Tibial nerve (tissue), 4 donors: ENCODE measurements at places on chromosomes 7 and 10.
A peak's percentile ranks its signal among the peaks of the same experiment; 100 is the strongest.

DNA sequence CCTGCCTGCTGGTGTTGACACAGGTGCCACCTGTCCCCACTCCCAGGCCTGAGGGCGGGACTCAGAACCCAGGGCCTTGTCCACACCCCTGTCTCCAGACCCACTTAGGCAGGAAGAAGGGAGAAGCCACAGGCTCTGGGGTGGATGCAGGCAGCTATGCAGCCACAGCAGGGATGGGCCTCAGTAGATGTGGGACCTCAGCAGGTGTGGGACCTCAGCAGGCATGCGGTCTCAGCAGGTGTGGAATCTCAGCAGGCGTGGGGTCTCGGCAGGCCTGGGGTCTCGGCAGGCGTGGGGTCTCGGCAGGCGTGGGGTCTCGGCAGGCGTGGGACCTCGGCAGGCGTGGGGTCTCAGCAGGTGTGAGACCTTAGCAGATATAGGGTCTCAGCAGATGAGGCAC, 118.0 kb upstream of the PITRM1 start:
- no peaks in the 10 kb centered on the region for H3K27me3 ChIP-seq
- H3K27ac ChIP-seq, result no peak overlapping the region
- no peaks in the 10 kb centered on the region for H3K4me1 ChIP-seq
- no peak for DNase-seq
- no peaks in the 10 kb centered on the region for H3K36me3 ChIP-seq
- H3K4me3 ChIP-seq, result no peak overlapping the region

- no peak for DNase-seq
- H3K27me3 ChIP-seq, result no peaks in the 10 kb centered on the region
- no peak overlapping the region for H3K4me3 ChIP-seq
- H3K36me3 ChIP-seq, result no peaks in the 10 kb centered on the region
- no peaks in the 10 kb centered on the region for H3K4me1 ChIP-seq
- H3K27ac ChIP-seq, result no peak overlapping the region
Measured at GRCh38 chr7:116708861-116709260, 36.9 kb downstream of the MET start.

GRCh38 chr7:8111282-8111960, 142.8 kb downstream of the GLCCI1 start:
- no peak overlapping the region for H3K27ac ChIP-seq
- H3K4me1 ChIP-seq, result no peaks in the 10 kb centered on the region
- H3K27me3 ChIP-seq, result no peaks in the 10 kb centered on the region

DNA sequence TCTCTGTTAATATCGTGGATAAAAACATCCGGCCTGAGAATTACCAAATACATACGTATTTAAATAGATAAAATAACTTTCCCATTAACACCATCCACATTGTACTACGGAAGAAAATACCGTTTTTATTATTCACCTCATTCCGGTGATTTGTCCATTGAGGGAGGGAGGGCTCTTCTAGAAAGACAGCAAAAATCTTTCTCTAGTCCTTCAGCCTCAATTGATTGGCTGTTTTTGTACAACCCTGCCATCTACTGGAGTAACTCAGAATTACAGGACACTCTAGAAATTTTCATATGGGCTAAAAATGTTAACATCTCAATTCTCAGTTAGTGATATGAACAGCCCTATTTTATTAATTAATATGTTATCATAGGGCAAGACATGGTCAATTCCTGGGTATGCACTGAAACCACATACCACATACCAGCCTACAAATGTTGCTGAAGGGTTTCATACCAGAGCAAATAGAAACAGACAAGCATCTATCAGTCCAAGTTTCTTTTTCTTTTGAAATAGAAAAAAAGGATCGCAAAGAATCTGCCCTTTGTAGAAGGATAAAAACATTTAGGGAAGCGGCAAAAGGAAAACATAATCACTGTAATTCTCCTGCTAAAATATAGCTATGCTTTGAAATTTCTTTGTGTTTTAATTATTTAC, 55.8 kb upstream of the CDCA7L start:
- no peaks in the 10 kb centered on the region for H3K4me1 ChIP-seq
- H3K4me3 ChIP-seq, result no peak overlapping the region
- H3K27ac ChIP-seq, result no peak overlapping the region
- no peaks in the 10 kb centered on the region for H3K36me3 ChIP-seq

- no peak overlapping the region for H3K4me3 ChIP-seq
- DNase-seq, result no peak
- no peak overlapping the region for H3K27ac ChIP-seq
- no peaks in the 10 kb centered on the region for H3K4me1 ChIP-seq
- no peaks in the 10 kb centered on the region for H3K36me3 ChIP-seq
Measured at GRCh38 chr10:126844406-126844805, 60.8 kb upstream of the DOCK1 start.

GRCh38 chr7:44979481-44980392, 922 bp upstream of the MYO1G start:
- no peaks in the 10 kb centered on the region for H3K36me3 ChIP-seq
- H3K4me1 ChIP-seq, result peaks cover 41% of the 10 kb centered on the region
- no peak for DNase-seq

DNA sequence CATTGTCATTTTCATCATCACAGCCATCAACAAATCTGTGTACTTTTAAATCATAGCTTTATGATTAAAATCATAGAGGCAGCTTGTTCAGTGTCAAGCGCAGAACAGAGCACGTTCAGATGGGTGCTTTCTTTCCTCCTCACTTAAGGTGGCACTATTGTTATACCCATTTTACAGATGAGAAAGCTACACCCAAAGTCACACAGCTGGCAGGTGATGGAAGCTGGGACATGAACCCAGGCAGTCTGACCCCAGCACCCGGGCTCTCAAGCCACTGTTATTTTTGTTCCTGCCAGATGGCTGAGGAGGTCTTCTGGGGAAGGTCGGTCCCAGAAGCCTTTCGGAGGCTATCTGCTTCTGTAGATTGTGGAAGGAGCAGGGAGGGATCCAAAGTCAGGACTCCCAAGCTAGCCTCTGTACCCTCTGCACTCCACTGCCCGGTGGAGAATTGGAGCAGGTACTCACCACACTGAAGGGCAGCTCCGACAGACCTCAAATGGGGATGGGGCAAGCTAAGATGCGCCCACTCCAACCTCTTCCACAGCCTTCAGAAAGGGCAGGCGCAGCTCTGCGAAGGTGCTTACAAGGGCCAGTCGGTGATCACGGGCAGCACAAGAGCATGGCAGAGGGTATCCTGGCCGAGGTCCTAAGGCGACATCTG, 610 bp downstream of the AVPI1 start:
- no peaks in the 10 kb centered on the region for H3K27me3 ChIP-seq
- no peaks in the 10 kb centered on the region for H3K36me3 ChIP-seq
- H3K27ac ChIP-seq, result peak overlapping the region; percentile 99
- H3K4me1 ChIP-seq, result no peaks in the 10 kb centered on the region

DNA sequence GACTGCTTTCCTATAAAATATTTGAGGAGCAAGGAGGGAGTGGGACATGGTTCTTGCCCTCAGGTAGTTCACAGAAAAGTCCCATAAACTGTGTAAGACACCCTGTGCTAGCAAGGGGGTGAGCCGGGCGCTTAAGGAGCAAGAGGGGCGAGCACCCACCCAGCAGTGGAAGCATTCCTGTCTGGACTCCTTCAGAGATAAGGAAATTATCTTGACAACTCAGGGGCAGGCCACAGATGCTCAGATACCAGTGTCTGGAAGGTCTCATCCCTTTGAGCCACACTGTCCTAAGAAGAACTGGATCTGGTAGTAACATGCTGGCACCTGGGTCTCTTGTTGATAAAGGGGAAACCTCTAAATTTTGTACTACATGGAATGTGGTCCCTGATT, 54.1 kb downstream of the DAGLB start:
- peak overlapping the region; percentile 80 for H3K27ac ChIP-seq
- no peak for DNase-seq
- H3K36me3 ChIP-seq, result peaks cover 2% of the 10 kb centered on the region
- H3K27me3 ChIP-seq, result no peaks in the 10 kb centered on the region
- no peak overlapping the region for H3K4me3 ChIP-seq

- no peak overlapping the region for H3K27ac ChIP-seq
- H3K36me3 ChIP-seq, result no peaks in the 10 kb centered on the region
- H3K27me3 ChIP-seq, result no peaks in the 10 kb centered on the region
Measured at GRCh38 chr10:99456931-99457288, 26.5 kb upstream of the GOT1 start.

DNA sequence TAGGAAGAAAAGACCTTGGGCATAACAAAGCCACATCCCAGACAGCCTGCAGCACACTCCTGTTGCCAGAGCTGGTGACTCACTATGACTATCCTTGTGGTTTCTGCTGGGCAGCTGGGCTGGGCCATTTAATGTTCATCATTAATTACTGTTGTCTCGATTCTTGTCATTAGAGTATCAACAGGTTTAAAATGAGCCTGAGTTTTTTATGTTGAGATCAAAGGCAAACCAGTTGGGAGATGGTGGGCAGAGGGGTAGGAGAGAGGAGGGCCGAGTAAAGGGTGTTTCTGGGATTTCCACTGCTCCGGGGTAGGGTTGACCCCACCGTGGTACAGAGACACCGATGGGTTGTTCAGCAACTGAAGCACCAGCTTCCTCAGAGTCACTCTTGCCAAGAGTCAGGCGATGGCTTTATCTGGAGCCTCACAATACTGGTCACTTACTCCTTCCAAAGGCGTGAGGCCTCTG, 128.7 kb upstream of the LYZL1 start:
- H3K27ac ChIP-seq, result no peak overlapping the region
- no peaks in the 10 kb centered on the region for H3K36me3 ChIP-seq
- no peak for DNase-seq
- H3K27me3 ChIP-seq, result no peaks in the 10 kb centered on the region
- H3K4me1 ChIP-seq, result no peaks in the 10 kb centered on the region
- H3K4me3 ChIP-seq, result no peak overlapping the region

GRCh38 chr10:102982296-102982695, 64.2 kb downstream of the CNNM2 start:
- no peak for DNase-seq
- no peaks in the 10 kb centered on the region for H3K36me3 ChIP-seq
- H3K4me3 ChIP-seq, result no peak overlapping the region
- H3K27me3 ChIP-seq, result no peaks in the 10 kb centered on the region
- H3K4me1 ChIP-seq, result no peaks in the 10 kb centered on the region

GRCh38 chr10:133165556-133166503, 5.8 kb downstream of the KNDC1 start:
- H3K4me3 ChIP-seq, result no peak overlapping the region
- no peak overlapping the region for H3K27ac ChIP-seq
- H3K4me1 ChIP-seq, result peaks cover 5% of the 10 kb centered on the region
- no peaks in the 10 kb centered on the region for H3K36me3 ChIP-seq

- peak overlapping the region; percentile 48 for H3K27ac ChIP-seq
- H3K27me3 ChIP-seq, result no peaks in the 10 kb centered on the region
- H3K4me1 ChIP-seq, result no peaks in the 10 kb centered on the region
- H3K4me3 ChIP-seq, result no peak overlapping the region
Measured at GRCh38 chr10:95742962-95743535, 12.9 kb upstream of the ENTPD1 start.

DNA sequence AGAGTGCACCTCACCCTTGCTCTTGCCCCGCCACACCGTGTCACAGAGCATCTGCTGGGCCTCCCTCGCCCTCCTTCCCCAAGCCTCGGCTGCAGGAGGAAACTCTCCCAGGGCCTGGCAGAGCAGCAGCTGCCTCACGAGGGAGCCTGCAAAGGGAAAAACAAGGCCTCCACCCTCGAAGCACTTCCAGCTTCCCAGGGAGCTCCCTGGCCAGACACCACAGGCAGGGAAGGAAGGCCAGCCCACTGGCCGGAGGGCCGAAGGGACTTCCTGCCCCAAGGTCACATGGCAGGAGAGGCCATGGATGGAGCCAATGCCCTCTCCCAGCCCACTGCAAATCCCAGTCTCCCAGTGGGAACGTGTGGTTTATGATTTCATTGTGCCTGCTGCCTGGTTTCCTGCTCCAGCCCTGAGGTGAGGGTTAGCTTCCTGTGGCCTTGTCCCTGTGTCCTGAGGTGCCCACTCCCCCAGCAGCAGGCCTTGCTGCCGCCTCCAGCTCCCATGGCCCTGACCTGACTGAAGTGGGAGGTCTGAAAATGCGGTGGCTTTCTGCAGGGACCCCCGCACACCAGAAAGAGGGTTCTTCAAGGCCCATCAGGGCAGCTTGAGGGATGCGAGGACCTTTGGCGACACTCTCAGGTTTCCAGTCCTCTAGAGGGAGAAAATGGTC, 100.5 kb upstream of the PPIF start:
- no peak overlapping the region for H3K4me3 ChIP-seq
- DNase-seq, result peak; percentile 45
- H3K27ac ChIP-seq, result peak overlapping the region; percentile 76

DNA sequence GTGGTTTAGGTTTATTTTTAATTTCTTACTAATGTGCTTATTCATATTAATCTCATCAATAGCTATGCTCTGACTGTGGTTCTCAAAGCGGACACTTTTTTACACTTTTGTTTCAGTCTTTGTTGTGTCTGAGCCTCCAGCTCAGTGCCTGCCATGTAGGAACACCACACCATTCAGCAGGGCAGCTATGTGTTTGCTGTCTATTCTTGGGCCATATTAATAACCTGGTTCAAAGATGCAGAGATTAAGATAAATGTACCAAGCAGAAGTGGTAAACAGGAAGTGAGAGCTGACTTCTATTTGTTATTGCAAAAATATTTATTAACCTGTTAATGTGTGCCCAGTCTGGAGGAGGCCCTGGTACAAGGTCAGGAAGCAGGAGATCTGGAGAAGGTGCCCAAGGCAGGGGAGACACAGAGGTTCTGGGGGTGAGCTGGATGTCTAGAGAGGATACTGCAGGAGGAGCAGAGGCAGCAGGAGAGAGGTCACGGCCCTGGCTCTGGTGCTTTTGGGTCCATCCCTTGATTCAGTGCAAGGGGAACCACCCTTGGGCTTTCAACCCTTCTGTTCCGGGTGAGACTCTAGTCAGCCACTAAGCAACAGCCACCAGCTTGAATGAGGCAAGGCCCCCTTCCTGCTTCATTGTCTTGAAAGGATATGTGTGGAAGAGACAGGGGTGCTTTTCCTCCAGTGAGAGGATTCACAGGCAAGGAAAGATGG, 1.9 kb downstream of the TBXAS1 start:
- no peak for DNase-seq
- H3K36me3 ChIP-seq, result no peaks in the 10 kb centered on the region
- H3K4me3 ChIP-seq, result peak overlapping the region; percentile 39
- H3K27ac ChIP-seq, result no peak overlapping the region
- H3K4me1 ChIP-seq, result no peaks in the 10 kb centered on the region
- H3K27me3 ChIP-seq, result no peaks in the 10 kb centered on the region

- no peaks in the 10 kb centered on the region for H3K36me3 ChIP-seq
- DNase-seq, result no peak
- H3K27ac ChIP-seq, result no peak overlapping the region
- no peak overlapping the region for H3K4me3 ChIP-seq
- H3K4me1 ChIP-seq, result no peaks in the 10 kb centered on the region
Measured at GRCh38 chr10:86068231-86069054, 298.2 kb downstream of the GRID1 start.

DNA sequence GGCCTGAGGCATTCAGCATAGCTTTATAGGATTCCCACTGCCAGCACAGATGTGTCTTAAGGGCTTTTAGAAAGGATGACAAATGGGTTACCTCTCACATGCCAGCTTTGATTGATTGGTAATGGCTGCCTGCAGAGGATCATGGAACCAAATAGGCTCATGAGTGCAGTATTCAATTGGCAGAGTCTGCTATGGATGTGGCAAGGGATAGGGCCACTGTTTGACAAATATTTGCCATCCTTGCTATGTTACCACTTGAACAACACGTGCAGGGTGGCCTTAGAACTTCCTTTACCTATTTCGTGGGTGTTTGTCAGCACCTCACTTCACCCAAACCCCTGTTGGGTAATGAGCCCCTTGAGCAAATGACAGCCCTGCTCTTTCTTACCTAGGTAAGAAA, 139.2 kb downstream of the C10orf105 start:
- no peaks in the 10 kb centered on the region for H3K4me1 ChIP-seq
- no peaks in the 10 kb centered on the region for H3K27me3 ChIP-seq
- H3K4me3 ChIP-seq, result no peak overlapping the region
- no peaks in the 10 kb centered on the region for H3K36me3 ChIP-seq
- no peak for DNase-seq
- H3K27ac ChIP-seq, result no peak overlapping the region
